ENCODE measurements at places on chromosomes 4 and X.

GRCh38 chr4:36374836-36375511 is 93.6 kb downstream of the DTHD1 start:
- DNase-seq, result no peak

GRCh38 chrX:22397566-22397965 is 124.9 kb downstream of the CBLL2 start:
- DNase-seq, result no peak

GRCh38 chr4:88188738-88189417 is 30.4 kb upstream of the ABCG2 start:
- no peak for DNase-seq

DNA sequence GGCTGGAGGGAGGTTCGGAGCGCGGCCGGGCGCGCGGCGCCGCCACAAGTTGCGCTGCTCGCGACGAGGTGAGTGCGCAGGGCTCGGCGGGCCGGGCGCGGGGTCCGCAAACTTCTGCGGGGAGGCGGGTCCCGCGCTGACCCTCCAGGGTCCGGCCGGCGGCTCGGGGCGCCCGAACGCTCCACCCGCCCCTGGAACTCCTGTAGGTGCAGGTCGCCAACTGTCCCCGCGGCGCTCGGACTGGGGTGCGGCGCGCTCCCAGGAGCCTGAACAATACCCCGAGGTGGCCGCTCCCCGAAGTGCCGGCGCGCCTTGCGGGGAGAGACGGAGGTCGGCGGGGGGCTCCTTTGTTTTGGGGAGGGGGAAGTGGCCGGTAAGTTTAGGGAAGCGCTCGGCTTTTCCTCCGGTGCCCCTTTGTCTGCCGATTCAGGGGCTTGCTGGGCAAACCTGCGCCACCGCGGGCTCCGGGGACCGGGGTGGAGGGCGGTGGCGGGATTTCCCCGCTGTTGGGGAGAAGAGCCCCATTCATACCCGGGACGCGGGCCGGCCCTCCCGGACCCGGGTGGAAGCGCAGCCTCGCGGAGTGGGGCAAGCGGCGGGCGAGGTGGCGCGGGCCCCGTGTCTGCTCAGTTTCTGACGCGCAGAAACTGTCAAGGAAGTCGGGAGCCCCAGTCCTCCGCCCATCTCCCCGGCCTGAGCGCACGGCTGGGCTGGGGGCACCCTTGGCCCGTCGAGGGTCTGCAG is 694 bp downstream of the TBL1X start:
- no peak for DNase-seq

DNA sequence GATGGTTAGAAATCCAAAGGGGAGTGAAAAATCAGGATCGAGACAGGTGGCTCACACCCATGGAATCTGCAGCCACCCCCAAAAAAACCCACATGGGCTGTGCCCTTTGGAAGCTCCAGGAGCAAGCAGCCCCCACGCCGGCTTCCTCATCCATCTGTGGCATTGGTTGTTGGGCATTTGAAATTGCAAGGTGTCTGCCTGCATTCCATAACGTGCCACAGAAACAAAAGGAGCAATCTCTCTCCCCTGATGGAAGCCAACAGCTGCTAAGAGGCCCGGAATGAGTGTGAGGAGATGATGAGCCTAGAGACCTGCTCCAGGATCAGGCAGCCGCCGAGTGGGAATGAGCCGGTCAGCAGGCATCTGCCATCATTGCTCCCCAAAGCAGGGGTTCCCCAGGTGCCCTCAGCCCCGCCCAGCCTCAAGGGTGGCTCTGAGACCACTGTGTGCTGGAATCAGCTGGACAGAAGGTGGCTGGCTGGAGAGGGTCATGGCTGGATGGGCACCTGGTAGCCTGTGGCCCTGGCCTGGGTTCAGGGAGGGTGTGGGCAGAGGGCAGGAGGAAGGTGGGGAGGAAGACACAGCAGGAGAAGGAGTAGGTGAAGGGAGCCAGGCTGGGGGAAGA is 113.2 kb downstream of the CRLF2 start:
- DNase-seq, result no peak

DNA sequence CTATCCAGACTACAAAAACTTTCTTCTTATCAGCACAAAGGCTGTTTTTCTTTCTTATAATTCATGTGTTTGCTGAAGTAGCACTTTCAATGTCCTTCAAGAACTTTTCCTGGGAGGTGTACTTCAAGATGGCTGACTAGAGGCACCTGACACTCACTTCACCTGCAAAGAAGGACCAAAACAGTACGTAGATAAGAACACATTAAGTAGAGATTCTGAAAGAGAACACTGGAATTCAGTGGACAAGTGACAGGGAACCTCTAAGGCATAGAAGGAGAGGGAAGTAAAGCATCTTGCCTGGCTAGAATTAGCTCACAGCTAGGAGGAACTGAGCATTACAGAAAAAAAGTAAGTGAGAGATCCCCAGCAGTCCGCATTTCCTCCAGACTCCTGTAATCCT is 21.7 kb upstream of the BMP15 start:
- DNase-seq, result no peak

DNA sequence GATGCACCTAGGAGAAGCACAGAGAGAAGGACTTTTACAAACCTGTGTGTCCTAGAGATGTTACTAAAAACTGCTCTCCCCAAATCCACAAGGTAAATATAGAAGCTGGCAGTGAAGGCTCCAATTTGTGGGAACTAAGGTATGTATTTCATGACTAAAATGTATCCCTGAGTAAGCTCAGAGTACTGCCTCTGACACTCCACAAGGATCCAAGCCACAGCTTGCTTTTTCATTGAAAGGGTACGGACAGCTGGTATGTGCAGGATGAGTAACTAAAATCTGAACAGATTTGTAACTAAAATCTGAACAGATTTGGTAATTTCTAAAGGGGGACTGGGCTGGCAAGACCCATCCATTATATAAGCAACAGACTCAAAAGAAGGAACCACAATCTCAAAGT is 187.6 kb downstream of the DCLK2 start:
- no peak for DNase-seq

Measured in fibroblast of the aortic adventitia (primary cell).